ENCODE measurements at places on chromosomes 12 and 14.

- no peak for DNase-seq
Observed at GRCh38 chr12:59386236-59386635, 209.6 kb upstream of the SLC16A7 start.

- no peak for DNase-seq
Observed at GRCh38 chr14:103142721-103143302, 19.6 kb downstream of the TNFAIP2 start.

DNA sequence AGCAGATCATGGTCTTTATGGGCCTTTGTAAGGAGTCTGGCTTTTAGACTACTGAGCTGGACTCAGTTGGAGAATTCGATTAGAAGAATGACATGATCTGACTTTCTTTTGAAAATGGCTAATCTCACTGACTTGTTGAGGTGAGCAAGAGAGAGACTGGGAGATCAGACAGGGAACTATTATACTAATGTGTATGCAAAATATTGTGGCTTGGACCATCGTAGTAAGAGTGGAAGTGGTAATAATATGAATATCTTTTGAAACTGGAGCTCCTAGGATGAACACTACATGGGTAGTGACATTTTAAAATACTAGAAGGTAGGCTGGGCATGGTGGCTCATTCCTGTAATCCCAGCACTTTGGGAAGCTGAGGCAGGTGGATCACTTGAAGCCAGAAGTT lies 56.2 kb upstream of the CCT2 start:
- no peak for DNase-seq

- no peak for DNase-seq
Observed at GRCh38 chr12:116442946-116443345, 116.2 kb upstream of the MAP1LC3B2 start.

GRCh38 chr14:101819251-101819990 lies 57.9 kb downstream of the PPP2R5C start:
- DNase-seq: peak; percentile 54

DNA sequence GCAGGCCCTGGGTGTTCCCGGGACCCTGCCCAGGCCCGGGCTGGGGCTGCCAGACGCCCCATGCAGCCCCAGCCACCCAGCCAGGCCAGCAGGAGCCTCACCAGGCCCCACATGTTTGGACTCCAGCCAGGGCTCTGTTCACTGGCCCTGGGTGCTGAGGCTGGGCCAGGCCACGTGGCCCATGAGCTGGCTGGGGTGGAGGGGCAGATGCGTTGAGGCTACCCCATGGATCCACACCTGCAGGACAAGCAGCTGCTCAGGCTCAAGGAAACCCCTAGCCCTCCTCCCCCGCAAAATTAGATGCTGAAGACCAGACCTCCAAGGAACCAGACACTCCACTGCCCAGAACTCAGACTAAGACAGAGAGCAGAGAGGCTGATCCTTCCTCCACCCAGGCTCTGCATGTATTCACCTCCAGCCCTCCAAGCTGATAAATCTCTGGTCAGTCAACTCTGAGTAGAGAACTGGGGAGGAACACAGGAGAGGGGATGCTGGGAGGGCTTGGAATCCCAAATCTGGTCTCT lies 1.6 kb downstream of the CDH24 start:
- no peak for DNase-seq

GRCh38 chr12:8914716-8915526 lies 612 bp downstream of the PHC1 start:
- DNase-seq: peak; percentile 28

DNA sequence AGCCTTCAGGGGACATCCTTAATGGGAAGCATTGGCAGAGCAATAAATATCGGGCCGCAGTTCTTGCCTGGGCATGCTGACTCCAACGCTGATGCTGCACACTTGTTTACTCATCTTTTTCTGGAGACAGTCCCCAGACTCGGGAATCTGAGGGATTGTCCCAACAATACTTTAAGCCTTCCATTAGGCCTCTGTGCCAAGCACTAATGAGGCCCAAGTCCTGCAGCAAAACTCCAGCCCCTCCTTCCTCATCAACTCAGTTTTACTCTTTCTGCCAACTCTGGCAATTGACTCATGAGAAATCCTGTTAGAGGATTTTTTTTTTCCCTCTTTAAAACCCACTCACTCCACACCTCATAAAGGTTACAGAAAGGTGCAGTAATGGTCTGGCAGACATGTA lies 233.4 kb upstream of the PELI2 start:
- DNase-seq: no peak

DNA sequence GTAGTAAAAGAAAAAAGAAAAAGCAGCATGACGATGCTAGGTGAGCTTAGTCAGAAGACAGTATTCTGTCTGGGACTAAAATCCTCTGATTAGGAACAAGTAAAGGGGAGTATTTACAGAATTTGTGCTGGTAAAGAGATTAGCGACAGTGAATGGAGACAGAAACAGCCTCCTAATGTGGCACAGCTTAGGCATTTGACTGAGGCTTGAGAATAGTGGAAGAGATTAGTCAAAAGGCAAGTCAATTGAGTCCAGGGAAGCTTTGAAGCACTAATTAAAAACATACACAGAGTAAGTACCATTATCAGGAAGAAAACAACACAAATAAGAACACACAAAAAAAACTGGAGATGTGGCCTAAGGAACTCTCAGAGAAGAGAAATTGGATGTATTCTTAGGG lies 131.9 kb upstream of the CLEC14A start:
- no peak for DNase-seq

- DNase-seq: no peak
Observed at GRCh38 chr14:96149131-96149530, 55.5 kb upstream of the BDKRB2 start.

- DNase-seq: no peak
Observed at GRCh38 chr12:6093764-6094163, 30.7 kb downstream of the VWF start.

GRCh38 chr12:80580254-80580653 lies 127.2 kb upstream of the MYF6 start:
- no peak for DNase-seq

DNA sequence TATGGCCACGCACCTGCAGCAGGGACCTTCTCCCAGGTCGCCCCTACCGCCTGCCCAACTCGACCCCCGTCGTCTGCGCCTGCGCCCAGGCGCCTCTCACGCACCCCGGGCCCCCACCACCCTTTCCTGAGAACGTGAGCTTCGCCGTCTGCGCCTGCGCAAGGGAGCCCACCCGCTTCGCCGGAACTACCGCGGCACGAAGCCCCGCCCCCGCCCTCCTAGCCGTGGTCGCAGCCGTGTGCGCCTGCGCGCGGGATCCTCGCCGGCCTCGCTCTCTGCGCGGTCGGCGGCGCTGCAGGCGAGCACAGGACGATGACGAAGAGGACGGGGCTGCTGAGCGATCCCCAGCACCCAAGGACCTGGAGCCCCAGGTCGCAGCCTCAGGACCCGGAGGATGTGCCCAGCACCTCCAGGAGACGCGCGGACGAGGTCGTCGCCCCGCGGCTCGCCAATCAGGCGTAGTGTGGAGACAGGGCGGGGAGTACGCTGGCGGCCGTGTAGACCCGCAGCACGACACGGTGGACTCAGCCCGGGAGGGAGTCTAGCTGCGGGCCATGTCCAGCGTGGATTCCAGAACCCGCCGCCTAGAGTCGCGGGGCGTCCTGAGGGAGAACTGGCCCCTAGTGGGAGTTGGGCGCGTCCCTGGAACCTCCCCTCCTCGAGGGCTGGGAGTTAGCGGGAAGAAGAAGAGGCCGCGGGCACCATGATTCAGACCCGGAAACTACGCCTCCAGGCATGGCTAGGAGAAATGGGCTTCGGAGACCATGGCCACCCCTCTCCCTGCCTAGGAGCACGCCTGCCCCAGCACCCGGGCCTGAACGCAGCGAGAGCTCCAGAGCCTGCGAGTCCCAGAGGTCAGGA lies 1120.8 kb upstream of the TMEM132C start:
- peak; percentile 58 for DNase-seq

GRCh38 chr14:65352964-65353530 lies 59.5 kb upstream of the FUT8 start:
- DNase-seq: no peak

- DNase-seq: no peak
Observed at GRCh38 chr12:112148031-112148513, 22.7 kb downstream of the TRAFD1 start.

- no peak for DNase-seq
Observed at GRCh38 chr12:12505544-12506495, 56.8 kb downstream of the DUSP16 start.

DNA sequence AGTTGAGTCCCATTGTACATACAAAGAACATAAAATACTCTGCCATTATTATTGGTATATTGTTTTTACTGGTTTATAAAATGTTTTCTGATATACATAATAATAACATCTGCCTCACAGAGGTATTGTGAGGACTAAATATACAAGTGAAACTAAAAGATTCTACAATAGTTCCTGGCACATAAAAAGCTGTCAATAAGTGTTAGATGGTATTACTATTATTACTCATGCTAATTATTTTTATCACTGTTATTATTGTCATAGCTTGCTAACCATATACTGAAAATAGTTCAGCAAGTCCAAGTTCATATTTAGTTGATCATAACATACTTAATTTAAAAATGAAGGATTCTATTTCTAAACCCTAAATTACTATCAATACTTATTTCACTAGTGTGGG lies 34.4 kb downstream of the BTG1 start:
- no peak for DNase-seq

GRCh38 chr12:116545144-116545543 lies 14.0 kb upstream of the MAP1LC3B2 start:
- DNase-seq: no peak

- DNase-seq: no peak
Observed at GRCh38 chr14:74571441-74571841, 40.6 kb downstream of the LTBP2 start.
